ENCODE measurements at places on chromosomes 7 and 10.
A peak's percentile ranks its signal among the peaks of the same experiment; 100 is the strongest.

DNA sequence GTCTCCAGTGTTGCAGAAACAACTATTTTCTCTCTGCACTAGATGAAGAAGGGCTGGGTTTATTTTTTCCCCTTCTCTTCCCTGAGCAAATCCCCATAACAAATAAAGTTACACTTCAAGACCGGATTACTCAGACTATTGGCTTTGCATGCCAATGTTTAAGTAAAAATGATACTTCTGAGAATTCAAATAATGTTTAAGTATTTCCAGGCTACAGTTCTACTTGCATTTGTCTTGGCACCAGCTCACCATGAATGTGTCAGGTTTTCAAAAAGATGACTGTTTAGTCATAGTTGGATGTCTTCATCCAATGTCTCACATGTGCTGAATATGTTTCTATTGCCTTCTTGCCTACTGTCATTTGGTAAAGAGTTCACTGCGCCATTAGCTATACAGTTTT, 912.6 kb downstream of the GATA3 start:
- DNase-seq = no peak

DNA sequence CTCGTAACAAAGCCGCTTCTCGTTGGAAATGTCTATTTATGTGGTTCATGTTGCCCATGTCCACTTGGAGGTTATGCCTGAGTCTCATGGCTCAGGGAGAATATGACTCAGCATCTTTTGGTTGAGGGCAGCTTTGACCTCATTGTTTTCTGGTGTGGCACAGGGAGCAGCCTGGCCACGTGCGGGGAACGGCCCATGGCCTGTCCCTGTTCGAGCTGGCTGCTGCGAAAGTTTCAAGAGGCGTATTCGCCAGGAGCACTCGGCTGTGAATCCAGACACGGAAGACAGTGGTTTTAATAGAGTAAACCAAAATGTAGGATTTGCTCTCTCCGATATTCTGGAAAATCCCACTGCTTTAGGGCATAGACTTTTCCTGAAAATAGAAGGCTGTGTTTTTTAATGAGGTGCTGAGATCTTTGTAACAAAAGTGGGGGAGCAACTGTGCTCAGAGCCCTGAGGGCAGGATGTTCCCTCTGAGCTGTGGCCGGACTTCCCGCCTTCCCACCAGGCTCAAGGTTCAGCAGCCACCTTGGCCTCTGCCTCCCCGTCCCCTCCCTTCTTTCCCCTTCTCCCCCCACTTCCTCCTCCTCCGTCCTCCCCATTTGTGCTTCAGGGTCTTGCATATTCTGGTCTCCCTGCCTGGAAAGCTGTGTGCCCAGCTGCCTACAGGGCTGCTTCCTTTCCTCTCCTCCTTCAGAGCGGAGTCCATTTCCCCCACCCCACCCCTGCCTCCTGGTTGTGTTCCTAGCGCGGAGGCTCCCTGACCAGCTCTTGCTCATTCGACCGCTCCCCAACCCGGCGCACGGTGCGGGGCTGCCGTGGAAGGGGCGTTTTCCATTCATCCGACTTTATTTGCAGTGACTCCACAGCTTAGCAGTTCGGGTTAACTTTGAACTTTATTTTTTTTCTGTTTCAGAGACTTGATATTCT, 642.0 kb downstream of the SDK1 start:
- no peak for DNase-seq

DNA sequence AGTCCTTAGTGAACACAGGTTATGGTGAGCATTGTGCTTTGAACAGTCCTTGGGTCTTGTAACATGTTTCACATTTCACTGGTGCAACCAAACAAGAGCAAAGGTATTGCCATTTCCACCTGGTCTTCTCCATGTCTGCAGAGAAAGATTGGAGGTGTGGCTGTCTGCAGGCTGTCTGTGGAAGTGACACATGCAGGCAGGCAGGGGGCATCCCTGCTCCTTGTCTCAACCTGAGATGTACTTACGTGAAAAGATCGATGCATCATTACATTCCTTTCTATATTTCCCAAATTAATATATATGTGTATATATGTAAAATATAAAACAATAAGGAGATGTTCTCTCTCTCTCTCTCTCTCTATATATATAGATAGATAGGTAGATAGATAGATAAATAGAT, 54.3 kb downstream of the LRRC18 start:
- no peak for DNase-seq

GRCh38 chr7:84811362-84811761, 375.5 kb downstream of the SEMA3D start:
- no peak for DNase-seq

- no peak for DNase-seq
Observed at GRCh38 chr7:139490130-139490529, 6.7 kb upstream of the KLRG2 start.

DNA sequence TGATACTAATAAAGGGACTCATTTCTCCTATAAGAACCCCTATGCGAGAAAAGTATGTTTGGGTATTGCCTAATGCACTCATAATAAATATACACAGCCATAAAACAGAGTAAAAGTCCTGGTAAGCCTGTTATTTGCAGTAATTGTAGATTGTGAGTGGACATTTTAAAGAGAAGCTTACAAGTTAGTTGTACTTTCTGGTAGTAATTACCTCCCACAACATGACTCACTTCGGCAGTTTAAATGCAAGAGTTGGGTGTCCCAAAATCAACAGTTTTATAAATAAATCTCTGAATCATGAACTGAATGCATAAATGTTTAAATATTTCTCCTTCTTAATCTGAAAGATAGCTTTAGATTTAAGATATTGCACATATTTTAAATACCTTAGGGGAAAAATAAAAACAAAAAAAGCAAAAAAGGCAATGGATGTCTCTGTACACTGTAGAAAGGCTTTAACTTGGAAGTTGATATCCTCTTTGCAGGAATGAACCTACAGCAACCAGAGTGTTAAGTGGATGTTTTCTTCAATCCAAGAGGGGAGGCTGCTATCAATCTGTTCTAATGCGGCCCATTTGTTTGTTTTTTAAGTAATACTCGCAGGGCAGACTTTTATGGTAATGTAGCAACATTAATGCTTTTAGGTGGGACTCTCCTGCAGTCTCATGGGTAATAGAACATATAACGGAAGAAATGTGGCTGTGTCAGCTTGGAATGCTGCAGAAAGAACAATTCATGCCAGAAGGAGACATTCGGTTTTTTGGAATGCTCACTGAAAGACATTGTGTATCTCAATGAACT, 57.3 kb upstream of the ZEB1 start:
- DNase-seq = no peak

- no peak for DNase-seq
Observed at GRCh38 chr10:86305521-86305920, 61.1 kb downstream of the GRID1 start.

GRCh38 chr10:28906011-28906411, 228.7 kb downstream of the BAMBI start:
- DNase-seq = no peak

- no peak for DNase-seq
Observed at GRCh38 chr7:111985798-111986197, 220.4 kb downstream of the DOCK4 start.

DNA sequence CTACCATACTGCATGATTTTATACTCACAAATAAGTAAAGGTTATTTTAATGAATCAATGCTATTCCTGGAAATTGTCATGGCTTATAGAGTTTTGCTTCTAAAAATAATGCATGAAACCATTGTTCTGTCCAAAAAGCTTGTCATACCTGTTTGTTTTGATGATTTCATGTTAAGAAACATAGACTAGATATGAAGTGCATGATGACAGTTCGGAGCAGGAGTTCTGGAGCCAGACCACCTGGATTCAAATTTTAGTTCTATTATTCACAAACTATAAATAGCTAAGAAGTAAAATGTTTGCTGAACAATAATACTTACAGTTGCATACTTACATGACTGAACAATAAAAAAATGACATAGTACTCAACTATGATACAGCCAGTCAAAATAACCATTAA, 107.0 kb upstream of the AKR1E2 start:
- DNase-seq = no peak

DNA sequence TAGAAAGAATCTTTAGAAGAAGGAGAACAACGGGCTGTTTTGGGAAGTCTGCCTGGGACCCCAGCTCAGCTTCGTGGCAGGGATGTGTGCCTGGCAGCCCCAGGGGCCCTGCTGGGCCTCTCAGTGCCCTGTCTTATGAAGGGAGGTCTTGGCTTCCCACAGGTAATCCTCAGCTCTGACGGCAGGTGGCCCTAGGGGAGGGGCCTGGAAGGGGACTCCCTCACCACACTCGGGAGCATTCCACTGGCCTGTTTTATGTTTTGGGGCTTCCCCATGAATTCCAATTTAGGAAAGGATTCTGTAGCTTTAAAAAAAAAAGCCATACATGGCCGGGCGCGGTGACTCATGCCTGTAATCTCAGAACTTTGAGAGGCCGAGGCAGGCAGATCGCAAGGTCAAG, 3.0 kb upstream of the DMBT1 start:
- no peak for DNase-seq

GRCh38 chr7:74231232-74231590, 21.4 kb downstream of the LAT2 start:
- DNase-seq = peak; percentile 70

DNA sequence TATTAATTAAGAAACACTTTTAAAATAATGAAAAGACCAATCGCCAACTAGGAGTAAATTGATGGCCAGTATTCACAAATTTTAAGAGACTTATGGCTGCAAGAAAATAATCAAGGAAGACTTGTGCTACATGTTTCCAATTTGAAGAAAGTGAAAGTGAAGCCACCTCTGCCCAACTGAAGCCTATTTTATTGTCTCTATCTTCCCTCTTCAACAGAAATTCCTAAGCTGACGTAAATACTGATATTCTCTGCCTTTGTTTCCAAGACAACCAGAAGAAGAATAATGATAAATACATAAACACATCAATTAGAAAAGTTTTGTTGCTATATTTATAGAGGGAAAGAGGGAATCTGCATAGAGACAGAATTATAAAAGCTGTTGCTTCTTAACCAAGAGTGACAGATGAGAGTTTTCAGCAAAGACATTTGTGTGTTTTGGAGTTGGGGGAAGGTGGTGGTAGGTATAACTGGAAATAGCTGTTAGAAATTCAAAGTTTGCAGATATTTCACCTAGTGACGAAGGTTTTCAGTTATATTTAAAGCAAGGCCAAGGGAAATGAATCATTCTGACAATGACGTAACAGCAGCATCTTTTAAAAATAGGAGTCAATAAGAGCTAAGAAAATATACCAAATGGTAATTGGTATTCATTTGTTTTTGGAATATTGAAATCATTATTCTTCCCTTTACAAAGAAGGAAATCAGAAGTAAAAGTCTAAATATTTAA, 576.6 kb upstream of the SORCS1 start:
- peak; percentile 1 for DNase-seq

DNA sequence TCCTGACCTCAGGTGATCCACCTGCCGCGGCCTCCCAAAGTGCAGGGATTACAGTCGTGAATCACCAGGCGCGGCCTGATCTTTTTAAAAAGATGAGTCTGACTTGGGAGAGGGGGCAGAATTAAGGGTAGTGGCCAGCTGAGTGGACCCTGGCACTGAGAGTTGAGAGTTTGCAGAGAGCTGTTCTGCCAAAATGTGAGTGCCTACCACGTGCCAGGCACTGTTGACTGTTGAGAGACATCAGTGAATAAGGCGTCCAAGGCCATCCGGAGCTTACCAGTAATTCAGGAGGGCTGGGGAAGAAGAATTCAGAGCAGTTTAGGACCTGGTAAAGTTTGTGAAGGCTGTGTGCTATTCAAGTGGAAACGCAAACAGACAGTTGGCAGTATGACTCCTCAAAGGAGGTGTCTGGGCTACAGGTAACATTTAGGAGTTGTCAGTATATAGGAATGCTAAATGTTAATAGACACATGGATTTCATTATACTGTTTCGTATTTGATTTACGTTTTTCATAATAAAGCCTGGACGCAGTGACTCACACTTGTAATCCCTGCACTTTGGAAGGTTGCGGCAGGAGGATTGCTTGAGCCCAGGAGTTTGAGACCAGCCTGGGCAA, 1.5 kb downstream of the NIPSNAP2 start:
- no peak for DNase-seq

DNA sequence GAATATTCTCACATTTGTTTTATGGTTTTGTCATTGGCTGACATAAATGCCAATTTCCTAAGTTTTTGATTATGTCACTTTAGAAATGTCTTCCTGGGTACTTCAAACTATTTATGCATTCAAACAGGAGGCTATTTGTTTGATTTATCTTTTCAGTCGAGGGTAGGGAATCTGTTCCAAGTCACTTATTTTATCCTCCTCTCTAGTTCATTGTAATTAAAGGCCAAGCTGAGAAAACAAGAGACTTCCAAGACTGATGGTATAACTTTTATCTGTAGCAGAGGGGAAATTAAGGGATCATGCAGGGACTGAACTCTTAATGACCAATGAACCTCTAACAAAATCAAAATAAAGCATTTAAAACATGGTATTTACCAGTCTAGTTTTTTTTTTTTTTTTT, 968.4 kb downstream of the SORCS3 start:
- DNase-seq = no peak
